ENCODE measurements at places on chromosomes 6 and 20.
A peak's percentile ranks its signal among the peaks of the same experiment; 100 is the strongest.

GRCh38 chr20:8375898-8376297, 243.8 kb downstream of the PLCB1 start:
- no peak for DNase-seq

DNA sequence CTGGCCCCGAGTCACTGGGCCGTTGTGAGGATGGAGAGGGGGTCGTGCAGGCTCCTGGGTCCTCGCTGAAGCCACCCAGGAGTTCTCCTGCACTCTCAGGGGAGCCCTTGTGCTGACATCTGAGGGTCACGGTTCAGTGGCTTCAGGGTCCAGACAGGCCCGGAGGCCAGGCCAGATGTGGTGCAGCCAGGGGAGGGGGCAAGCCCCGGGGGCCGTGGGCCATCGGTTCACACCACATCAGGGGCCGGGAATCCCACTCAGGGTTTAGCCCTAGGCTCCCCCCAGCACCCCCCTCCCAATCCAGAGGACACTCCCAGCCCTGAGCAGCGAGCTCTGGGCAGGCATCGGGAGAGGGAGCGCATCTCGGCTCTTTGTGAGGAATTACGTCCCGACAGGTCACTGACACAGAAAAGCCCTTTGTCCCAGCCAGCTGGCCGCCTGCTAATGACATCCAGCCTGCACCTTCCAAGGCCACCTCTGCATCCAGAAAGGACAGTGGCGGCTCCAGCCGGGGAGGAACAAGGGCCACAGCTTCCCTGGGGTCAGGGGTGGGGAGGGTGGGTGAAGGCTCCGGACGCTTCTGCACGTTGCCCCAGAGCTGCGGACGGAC, 6.4 kb upstream of the CHRNA4 start:
- no peak for DNase-seq

DNA sequence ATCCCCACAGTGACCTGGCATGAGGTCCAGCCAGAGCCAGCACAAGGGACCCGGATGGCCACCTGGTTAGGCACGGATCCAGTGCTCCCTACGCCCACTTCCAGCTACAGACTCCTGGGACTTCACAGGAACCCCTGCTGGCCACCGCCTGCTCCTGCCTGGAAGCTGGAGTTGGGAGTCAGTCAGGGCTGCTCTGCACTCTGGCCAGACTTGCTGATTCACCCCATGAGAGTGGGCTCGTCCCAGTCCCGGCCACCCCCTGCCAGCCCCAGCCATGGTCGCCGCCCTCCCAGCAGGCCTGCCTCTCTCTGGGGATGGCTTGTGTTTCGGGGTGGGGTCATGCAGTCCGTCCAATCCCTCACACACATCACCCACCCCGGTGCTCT, 125.8 kb downstream of the DLL1 start:
- DNase-seq: no peak

GRCh38 chr20:9588706-9589105, 74.3 kb downstream of the LAMP5 start:
- DNase-seq: no peak

DNA sequence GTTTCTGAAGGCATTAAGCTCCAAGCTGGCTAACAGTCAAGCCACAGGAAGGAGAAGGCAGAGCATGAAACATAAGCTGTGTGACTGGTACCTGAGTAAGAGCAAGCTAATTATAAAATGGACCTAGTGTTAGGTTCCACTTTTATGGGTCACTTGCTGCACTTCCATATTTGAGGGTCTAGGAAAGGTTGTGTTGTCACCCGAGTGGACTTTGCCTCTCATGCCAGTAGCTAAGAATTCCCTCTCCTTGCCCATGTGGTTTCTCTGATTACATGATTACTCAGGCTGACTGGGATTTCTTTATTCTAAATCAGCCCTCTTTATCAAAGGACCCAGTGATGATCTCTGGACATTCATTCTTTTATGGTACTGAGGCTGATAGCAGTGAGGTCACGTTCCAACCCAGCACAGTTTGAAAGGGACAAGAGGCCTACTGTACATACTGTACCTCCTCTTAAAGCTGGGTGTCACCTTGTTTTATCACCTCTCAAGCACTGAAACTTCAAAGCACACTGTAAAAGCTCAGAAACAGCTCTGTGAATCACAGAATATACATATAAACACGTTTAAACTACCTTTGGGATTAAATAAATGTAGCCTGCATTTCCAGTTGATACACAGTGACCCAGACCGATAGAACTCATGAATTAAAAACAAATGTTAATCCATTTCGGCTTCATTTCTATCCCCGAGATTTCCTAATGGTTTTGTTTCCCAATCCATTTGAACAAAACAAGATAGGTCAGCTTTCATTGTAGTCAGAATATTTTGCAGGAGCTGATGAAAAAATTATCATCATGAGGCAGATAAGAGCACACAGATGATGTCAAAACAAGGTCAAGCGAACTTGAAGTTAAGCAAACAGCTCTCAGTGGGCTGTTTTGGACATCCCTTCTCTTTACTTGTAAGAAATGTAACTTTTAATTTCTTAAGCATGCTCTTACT, 96.5 kb downstream of the ALDH8A1 start:
- no peak for DNase-seq

DNA sequence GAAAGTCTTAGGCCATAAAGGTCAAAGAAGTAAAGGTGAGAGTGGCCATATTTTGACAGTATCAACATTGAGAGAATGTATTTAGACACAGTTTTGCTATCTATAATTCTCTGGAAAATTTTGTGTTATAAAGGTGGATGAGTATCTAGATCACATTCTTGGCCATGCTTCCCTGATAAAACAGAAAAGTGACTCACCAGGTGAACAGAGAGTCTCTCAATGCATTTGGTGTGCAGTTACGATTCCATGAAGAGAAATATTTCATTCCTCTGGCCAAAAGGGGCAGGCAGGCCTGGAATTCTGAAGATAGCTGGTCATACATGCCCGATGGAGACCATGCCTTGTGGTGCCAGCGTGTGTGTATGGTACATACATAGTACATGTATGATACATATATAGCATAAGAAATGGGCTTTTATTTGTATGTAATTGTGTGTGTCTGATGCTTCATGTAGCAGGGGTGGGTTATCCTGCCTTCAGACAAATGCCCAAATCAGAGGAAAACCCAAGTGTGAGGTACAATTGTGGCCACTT, 164.0 kb downstream of the SOBP start:
- no peak for DNase-seq

DNA sequence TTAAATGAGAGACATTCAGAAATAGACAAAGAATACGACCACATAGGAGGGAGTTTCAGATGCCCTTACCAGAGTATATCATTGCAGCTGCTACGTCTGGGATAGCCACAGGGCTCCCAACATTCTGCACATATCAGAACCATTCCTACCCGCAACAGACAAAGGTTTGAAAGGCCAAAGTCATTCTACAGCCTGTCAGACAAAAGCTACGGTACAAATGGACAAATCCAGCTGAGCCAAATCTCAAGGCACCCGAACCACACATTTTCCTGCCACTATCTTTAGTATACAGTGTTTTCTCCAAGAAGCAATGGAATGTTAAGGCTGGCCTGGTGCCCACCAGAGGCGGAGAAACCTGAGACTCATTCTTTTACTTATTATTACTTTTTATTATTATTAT, 30.5 kb upstream of the LYRM2 start:
- DNase-seq: no peak

DNA sequence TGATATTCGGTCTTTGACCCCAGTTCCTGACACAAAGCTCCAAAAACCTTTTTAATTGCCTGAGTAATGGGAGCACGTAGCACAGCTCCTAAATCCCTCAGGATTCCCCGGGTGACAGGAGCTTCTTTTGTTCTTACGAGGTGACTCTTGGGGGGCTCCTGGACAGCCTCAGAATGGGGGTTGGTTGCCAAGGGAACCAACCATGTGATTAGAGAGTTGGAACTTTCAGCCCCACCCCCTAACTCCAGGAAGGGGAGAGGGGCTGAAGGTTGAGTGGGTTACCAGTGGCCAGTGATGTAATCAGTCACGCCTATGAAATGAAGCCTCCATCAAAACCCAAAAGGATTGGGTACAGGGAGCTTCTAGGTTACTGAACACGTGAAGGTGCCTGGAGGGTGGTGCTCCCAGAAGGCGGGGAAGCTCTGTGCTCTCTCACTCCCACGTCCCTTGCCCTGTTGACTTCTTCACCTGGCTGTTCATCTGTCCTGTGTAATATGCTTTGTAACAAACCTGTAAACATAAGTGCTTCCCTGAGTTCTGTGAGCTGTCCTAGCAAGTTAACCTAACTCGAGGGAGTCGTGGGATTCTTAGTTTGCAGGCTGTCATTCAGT, 89.5 kb downstream of the CHMP4B start:
- no peak for DNase-seq

- DNase-seq: peak; percentile 67
Observed at GRCh38 chr6:107866606-107867301, 42.6 kb upstream of the SCML4 start.

DNA sequence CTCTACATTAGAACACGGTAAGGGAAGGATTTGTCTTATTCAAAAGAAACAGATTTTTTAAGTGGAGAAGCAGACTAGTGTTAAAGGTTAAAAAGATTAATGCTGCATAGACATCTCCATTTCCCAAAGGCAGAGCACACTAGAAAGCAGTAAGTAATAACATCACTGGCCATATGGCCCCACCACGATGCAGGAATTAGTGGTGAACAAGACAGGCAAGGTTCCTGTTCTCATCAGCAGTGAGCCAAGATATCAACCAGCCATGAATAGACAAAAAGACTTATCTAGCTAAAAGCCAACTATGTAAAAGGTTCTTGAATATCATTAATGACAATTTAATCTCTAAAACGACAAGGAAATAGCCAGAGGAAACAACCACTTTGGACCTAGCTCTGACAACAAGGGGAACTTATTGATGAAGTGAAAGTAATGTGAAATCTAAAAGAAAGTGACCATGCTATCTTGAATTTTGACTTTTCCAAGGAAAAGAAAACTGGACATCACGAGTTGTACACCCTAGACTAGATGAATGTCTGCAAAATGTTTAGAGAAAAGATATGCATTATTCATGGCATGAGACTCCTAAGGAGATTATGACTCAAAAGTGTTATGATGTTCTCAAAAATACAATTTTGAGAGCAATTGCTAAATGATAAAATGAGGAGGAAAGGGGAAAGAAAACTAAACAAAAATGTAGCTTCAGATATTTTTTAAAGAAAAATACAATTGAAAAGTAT, 157.9 kb upstream of the STXBP5 start:
- no peak for DNase-seq

DNA sequence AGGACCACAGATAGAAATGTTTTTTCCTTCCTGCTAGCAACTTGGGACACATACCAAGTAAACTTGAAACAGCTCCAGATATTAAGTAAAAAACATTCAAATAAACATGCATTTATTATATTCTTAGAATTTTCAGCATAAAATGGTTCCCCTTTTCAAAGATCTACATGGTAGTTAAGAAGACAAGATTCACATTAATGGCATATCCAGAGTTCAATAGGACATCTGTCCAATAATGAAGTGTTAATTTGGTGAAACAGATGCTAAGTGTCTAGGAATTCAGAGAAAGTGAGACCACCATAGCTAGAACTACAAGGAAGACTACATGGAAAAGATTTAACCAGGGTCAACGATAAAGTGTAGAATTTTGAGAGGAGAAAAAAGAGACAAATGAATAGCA, 184.9 kb downstream of the COL12A1 start:
- DNase-seq: no peak

- peak; percentile 56 for DNase-seq
Observed at GRCh38 chr20:39264506-39265172, 302.5 kb downstream of the DHX35 start.

DNA sequence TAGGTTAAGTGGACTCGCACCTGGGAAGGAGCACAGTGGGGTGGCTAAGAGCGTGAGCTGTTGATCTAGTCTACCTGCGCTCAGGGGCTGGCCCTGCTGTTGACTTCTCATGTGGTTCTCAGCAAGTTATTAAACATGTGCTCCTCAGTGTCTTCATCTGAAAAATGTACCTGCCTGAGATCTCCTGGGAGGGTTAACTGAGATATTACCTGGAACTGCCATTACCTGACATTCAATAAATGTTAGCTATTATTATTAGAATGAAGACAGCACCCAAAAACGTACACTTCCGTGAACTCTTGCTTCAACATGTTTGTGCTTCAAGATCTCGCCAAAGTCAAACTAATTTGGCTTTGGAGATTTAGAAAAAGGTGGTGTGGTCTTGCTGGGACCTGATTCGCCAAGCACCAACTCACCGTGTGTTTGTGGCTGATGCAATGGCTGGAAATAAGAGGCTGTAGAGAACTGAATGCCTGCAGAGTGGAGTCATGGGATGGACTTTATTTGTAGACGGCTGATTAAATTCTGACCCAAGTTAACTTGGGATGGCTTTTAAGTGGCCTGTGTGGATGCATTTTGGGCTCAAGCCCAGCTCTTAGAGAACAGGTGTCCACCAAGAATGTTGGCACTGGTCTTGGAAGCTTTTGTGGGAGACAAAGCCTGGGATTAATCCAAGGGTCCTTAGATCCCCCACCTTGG, 692.9 kb downstream of the QKI start:
- no peak for DNase-seq

DNA sequence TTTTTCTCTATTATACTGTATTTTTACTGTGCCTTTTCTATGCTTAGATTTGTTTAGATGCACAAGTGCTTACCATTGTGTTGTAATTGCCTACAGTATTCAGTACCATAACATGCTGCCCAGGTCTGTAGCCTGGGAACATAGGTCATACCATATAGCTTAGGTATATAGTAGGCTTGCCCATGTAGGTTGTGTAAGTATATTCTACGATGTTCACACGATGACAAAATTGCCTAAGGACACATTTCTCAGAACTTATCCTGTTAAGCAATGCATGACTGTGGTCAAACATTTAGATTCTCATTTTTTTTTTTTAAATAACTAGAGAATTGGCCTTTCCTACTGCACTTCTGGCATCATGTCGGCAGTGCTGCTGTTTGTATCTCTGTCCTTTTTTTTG, 253.7 kb upstream of the SUPT3H start:
- no peak for DNase-seq

GRCh38 chr6:113620386-113620785, 236.8 kb upstream of the MARCKS start:
- no peak for DNase-seq

GRCh38 chr6:444653-445275, 53.2 kb downstream of the IRF4 start:
- no peak for DNase-seq

DNA sequence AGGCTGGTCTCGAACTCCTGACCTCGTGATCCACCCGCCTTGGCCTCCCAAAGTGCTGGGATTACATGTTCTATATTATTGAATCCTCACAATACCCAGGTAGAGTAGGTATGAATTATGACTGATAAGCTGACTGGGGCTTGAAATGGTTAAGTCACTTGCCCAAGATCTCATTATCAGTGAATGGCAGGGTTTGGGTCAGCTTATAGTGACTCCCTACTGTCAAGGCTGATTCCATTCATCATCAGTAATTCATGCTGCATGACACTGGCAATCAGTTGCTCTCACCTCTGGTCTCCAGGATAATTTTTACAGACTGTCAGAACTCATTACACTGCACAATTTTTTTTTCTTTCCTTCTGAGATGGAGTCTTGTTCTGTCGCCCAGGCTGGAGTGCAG, 127.6 kb downstream of the KIF13A start:
- DNase-seq: no peak

GRCh38 chr6:78639111-78640110, 227.9 kb upstream of the IRAK1BP1 start:
- DNase-seq: no peak
